ENCODE measurements at places on chromosomes 3 and 15.
A peak's percentile ranks its signal among the peaks of the same experiment; 100 is the strongest.

GRCh38 chr3:149449182-149449581 is 25.3 kb upstream of the TM4SF4 start:
- DNase-seq = no peak

DNA sequence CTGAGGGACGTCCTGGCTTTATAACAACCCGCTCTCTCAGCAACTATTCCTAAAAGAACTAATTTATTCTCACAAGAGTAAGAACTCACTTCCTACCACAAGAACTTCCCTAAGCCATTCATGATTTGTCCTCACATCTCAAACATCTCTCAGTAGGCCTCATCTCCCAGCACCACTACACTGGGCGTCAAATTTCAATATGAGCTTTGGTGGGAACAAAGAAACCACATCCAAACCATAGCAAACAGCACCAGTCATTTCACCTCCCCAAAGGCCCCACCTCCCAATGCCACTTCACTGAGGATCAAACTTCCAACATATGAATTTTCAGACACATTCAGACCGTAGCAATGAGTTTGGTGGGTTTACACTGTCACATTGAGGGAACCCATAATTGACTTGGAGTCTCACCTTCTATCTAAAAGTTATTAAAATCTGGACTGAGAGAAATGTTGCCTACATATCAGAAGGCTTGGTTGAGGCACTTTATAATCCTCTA is 116.4 kb upstream of the AGBL1 start:
- DNase-seq = no peak

GRCh38 chr15:39501366-39502081 is 79.4 kb upstream of the THBS1 start:
- no peak for DNase-seq

GRCh38 chr3:12349895-12350811 is 61.3 kb downstream of the PPARG start:
- DNase-seq = no peak

DNA sequence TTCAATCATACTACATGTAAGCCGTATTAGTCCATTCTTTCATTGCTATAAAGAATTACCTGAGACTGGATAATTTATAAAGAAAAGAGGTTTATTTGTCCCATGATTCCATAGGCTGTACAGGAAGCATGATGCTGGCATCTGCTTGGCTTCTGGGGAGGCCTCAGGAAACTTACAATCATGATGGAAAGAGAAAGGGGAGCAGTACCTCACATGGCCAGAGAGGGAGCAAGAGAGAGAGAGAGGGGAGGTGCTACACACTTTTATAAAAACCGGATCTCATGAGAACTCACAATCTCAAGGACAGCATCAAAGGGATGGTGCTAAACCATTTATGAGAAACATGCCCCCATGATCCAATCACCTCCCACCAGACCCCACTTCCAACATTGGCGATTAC is 14.3 kb upstream of the CLASP2 start:
- DNase-seq = no peak

DNA sequence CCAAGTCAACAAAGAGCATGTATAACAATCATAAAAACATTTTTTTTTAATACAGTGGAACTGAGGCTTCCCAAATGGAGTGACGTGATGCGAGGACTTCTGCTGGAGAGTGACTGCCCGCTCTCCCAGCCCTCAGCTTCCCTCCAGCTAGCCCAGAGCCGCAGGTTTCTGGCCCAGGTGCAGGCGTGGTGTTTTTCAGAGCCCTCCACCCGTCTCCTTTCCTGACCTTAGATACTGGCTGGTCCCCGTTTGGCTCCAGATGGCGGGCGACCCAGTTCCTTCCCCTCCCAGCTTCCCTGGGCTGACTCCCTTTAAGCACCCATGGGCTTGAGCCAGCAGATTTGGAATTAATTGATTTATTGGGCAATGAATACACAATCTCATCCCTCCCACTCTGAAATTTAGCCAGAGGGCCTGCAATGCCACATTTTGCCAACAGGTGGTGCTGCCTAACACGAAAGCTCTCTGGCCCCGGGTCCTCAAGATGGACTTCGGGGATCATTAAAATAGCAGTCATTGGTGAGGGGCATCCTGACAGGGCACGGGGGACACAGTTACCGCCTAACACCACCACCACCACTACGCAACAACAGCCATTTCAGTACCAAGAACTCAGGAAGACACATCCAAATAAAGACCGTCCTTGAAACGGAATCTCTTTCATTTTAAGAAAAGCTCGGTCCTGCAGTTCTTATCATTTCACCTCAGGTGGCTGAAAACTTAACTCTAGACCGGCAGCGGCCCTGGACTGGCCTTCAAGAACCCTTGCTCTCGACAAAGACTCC is 47.5 kb upstream of the MUC4 start:
- DNase-seq = peak; percentile 88

DNA sequence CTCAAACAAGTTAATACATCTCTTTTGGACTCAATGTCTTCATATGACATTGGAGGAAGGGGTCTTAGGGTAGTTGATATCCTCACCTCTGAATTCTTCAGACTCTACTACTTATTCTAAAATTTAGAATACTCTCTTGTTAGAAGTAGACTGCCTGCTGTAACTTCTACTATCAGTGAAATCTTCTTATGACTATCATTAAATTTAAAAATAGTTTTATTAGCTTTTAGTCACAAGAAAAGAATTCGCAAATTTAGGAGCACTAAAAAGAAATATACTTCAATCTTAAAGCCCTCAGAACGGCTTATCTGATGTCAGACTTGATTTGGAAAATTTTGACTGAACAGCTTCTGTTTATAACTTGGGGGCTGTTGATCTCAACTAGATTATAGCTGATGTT is 67.1 kb upstream of the TTC14 start:
- DNase-seq = no peak

DNA sequence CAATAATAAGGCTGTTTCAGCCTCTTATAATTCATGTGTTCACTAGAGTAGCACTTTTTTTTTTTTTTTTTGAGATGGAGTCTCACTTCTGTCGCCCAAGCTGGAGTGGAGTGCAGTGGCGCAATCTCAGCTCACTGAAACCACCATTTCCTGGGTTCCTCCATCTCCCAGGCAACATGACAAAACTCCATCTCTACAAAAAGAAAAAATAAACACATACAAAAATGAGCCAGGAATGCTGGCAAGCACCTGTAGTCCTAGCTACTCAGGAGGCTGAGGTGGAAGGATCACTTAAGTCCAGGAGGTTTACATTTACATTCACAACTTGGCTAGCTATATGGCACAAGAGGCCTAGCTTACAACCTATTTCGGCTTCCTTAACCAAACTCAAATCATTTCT is 6.8 kb downstream of the USP4 start:
- DNase-seq = no peak

GRCh38 chr3:162034368-162034767 is 537.8 kb downstream of the OTOL1 start:
- DNase-seq = no peak

DNA sequence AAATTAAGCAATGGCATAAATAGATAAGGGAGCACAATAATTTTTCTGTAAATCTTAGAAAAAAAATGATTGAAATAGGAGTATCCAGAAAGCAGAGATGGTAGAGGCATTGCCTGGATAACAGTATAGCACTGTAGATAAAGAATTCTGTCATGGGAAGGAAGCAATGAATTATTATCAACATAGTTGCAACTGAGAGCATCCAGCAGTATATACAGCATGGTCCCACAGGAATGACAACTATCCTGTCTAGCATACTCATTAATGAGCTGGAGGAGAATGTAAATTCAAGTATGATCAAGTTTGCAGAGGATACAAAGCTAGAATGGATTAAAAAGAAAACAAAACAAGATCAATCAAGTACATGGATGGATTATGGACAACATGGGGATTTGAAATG is 90.8 kb downstream of the DPH6 start:
- DNase-seq = no peak

- DNase-seq = no peak
Observed at GRCh38 chr15:41648770-41649169, 11.4 kb upstream of the MGA start.

GRCh38 chr3:190456770-190457169 is 7.1 kb upstream of the TMEM207 start:
- no peak for DNase-seq

DNA sequence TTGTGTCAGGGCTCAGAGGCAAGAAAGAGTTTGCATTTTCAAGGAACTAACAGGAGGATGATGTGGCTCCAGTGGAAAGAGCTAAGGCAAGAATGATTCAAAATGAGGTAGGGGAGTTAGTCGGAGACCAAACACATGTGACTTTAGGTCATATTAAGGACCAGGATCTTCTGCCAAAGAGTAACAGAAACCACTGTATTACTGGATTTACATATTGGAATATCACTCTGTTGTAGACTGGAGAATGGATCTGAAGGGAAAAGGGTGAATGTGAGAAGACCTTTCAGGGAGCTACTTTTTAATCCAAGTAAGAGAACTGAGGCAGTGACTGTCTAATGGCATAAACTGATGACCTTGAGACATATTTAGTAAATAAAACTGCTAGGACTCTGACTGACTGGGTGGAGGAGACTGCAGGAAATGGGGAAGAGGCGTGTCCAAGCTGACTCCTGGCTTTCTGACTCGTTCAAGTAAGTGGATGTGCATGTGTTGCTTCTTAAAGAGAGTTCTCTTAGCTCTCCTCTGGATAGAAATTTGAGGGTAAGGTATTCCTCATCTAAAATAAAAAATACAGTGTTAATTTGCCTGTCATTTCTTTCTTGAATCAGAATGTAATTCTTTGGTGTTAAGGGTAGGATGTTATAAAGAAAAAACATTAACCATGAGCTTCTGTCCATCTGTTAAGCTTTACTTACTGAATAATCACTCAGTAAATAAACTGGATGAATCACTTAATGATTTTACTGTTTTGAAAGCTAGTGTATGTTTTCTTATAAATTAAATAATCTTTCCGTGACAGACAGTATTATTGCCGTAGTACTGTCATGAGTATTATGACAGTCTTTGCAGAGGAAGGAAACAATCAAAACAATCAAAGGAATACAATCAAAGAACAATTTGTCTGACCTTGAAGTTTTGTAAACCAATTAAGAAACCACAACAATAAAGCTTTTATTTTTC is 58.3 kb upstream of the CFAP20DC start:
- no peak for DNase-seq

DNA sequence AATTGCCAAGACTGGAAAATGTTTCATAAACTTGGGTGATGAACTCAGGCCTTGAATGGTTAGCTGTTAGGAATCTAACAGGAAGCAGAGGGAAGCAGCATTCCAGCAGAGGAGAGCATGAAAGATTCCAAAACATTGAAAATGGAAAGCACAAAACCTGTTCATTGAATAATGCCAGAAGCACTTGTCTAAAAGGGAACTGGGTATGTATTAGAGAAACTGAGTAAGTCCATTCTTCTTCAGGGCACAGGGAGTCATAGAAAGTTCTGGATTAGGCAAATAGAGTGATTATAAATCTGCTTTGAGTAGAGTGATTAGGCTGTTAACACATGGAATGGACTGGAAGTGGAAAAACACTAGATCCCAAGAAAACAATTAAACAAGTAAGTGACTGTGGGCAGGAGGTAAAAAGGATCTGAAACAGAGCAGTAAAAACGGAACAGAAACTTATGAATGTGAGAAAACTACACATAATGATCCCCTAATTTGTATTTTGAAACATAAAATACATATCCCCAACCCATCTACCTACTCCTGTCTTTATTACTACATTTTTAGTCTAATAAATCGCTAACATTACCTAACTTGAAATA is 343.4 kb downstream of the TBC1D5 start:
- peak; percentile 4 for DNase-seq

- no peak for DNase-seq
Observed at GRCh38 chr3:45972534-45973402, 22.9 kb downstream of the FYCO1 start.

DNA sequence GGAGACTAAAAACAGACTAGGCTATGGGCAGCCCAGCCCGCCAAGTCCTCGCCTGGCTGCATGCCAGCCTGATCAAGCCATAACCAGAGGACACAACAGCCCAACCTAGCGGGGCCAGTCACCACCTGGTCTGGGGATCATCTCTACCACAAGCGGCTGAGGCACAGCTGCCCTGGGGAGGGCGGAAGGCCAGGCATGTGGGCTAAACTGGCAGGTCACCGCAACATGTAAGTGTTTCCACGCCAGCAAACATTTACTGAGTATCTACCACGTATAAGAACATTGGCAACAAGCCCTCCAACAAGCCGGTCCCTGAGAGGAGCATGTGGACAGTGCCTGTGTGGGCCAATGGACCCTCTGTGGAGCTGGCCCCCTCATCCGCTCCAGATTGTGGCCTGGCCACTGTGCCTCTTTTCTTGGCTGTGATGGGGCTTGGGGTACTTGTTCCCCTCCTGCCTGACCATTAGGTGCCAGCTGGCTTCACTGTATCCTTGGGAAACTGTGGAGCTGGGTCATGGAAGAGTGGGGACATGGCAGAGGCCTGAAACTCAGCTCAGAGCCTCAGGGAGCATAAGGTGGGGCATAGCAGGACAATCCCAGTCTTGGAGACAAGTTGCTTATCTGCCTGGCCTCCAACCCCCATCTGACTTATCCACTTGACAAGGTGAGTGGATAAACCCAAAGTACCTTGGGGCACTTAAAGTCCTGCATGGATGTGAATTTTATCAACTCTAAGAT is 9.0 kb downstream of the UBXN7 start:
- no peak for DNase-seq

GRCh38 chr3:30314757-30315325 is 291.6 kb upstream of the TGFBR2 start:
- no peak for DNase-seq

GRCh38 chr3:170307671-170308405 is 49.7 kb upstream of the SKIL start:
- no peak for DNase-seq

DNA sequence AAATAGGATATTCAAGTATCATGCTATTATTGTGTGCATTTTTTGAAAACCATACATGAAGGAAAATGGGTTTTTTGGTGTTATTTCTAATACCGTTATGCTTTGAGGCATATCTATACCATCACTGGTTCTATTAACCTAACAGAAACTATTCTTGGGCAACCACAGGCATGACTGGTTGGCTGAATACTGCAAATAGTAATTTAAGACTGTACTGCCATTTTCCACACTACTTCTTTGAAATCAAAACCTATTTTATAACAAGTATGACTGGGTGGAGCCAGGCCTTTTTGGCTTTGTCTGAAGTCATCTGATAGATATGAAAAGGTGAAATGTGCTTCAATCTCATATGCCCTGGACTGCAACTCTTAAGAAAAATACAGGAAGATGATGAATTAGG is 115.1 kb downstream of the ULK4 start:
- DNase-seq = no peak

- DNase-seq = peak; percentile 58
Observed at GRCh38 chr3:32428092-32429068, 36.7 kb downstream of the CMTM7 start.

Measured in GM13976 (cell line).